ENCODE measurements at places on chromosomes 13 and 19.

- DNase-seq, result no peak
Observed at GRCh38 chr19:3547301-3547731, 8.3 kb downstream of the TEKTIP1 start.

GRCh38 chr19:55179606-55180484 lies at the start of gene SYT5:
TSS of gene SYT5 (minus strand) at chr19:55180289. CDS start at chr19:55179041, 1,248 bp downstream.
- DNase-seq, result peak; percentile 74

DNA sequence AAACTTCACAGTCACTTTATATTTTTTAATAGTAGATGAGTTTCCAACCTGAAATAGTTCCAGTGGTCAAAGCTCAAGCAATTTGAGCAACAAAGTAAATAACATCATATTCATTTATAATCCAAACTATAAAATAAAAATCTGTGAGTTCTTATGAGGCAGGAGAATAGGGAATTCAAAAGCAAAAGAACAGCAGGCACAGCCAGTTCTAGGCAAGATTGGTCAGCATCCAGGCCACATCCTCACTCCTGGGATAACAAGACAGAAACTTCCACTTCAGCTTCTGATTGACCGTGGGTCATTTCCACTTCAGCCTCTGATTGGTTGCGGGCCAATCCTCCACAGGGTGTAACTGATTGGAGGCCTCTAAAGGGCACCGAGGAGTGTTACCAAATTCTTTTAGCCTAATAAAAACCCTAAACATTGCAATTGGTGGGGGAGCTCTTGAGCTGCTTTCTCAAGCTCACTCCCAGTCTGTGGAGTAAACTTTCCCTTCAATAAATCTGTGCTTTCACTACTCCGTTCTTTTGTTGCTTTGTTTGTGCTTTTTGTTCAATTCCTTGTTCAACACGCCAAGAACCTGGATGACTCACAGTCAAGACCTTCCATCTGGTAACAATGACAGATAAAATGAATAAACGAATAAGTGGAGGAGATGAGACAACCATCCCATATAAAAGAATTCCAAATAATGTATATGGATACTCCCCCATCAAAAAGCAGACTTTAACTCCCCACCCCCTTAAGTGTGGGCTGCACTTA lies 42.6 kb upstream of the AMER2 start:
- no peak for DNase-seq

- peak; percentile 18 for DNase-seq
Observed at GRCh38 chr19:18202778-18203407, 949 bp downstream of the RAB3A start.

GRCh38 chr13:51158365-51158764 lies 47.3 kb upstream of the C13orf42 start:
- no peak for DNase-seq

- DNase-seq, result no peak
Observed at GRCh38 chr13:40974460-40975407, 44.4 kb downstream of the ELF1 start.

DNA sequence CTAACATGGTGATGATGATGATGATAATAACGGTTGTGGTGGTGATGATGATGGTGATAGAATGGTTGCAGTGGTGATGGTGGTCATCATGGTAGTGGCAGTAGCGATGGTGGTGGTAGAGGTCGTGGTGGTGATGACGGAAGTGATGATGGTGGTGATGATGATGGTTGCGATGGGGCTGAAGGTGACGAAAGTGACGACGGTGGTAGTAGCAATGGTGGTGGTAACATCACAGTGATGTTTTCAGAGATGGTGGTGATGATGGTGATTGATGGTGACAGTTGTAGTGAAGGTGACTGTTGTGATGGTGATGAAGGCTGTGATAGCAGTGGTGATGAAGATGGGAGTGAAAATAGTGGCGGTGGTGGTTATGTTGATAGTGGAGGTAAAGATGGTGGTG lies 3.6 kb upstream of the ADGRE3 start:
- no peak for DNase-seq

DNA sequence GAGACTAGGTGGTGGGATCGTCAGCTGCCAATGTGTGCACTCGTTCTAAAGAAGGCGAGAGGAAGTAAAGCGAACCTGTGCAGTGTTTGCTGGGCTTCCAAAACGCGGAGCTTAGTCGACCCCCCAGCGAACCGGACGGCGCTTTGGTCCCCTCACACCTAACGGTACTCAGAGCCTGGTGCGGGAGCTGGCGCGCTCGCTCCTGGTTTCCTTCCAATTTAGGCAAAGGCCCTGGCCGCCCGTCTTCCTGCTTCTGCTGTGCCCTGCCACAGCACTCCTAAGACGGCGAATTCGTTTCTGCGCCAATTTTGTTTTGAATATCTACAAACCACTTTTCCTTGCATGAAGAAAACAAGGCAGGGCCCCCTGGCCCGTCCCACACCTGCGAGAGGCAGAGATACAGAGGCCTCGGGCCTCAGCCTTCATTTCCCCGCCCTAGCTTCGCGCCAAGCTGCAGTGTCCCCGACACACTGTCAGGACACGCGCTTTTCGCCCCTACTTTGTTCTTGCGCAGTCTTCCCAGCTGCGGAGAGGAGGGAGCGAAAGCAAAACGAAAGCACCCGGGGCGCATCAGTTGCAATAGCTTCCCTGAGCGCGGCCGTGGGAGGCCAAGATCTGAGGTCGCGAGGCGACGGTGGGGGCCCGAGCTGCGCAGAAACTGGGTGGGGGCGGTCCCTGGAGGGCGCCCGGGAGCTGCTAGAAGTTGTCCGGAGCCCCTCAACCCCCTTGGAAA lies 111.9 kb downstream of the KCNRG start:
- peak; percentile 46 for DNase-seq

- no peak for DNase-seq
Observed at GRCh38 chr19:35713904-35714495, 3.8 kb upstream of the KMT2B start.

- DNase-seq, result no peak
Observed at GRCh38 chr13:50910485-50910805, 854 bp downstream of the RNASEH2B start.

DNA sequence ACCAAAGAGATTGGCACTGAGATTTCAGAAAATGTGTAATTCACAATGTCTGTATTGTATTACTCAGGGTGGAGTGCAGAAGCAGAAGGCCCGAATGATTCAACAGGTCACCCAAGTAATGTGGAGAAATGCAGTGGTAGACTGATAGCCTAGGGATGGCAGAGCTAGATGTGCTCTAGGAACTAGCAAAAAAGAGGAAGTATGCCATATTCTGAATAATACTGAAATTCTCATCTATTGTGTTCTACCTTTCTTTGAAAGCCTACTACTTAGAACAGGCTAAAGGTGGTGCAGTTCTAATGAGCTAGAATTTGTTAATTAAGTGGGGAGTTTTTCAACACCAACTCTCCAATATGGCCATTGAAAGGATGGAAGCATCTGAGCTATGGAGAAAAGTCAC lies 1449.8 kb upstream of the MIR17HG start:
- DNase-seq, result no peak

- DNase-seq, result no peak
Observed at GRCh38 chr19:35299523-35300338, 7.8 kb downstream of the MAG start.

- DNase-seq, result no peak
Observed at GRCh38 chr19:1445932-1446712, 3.8 kb upstream of the APC2 start.

DNA sequence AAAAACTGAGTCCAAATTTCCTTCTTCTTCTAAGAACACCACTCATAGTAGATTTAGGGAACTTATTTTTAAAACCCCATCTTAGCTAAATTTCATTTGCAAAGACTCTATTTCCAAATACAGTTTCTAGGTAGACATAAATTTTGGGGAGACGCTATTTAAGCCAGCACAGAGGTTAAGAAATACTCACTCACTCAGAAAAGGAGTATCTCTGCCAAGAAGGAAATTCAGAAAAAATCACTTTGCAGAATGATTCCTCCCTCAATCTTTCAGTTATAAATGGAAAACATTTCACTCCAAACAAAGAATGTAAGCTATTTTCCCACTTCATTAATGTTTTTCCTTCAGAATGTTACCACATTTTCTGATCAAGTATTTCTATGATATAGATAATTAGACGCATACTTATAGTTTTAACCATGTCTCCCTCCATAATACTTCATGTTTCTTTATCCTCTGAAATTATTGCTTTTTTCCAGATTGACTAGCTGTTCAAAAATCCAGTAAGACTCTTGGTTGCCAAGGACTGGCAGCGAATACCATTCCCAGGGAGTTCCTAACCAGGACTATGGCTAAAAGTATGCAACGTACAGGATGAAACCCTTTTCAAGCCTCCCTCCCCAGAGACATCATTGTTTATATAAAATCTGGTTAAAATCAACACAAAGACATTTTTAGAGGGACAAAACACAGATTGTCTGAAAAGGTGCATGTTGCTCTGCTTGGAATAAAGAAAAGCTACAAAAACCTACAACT lies 52.5 kb upstream of the RXFP2 start:
- DNase-seq, result no peak

GRCh38 chr13:53141336-53141735 lies 112.7 kb downstream of the OLFM4 start:
- DNase-seq, result no peak

DNA sequence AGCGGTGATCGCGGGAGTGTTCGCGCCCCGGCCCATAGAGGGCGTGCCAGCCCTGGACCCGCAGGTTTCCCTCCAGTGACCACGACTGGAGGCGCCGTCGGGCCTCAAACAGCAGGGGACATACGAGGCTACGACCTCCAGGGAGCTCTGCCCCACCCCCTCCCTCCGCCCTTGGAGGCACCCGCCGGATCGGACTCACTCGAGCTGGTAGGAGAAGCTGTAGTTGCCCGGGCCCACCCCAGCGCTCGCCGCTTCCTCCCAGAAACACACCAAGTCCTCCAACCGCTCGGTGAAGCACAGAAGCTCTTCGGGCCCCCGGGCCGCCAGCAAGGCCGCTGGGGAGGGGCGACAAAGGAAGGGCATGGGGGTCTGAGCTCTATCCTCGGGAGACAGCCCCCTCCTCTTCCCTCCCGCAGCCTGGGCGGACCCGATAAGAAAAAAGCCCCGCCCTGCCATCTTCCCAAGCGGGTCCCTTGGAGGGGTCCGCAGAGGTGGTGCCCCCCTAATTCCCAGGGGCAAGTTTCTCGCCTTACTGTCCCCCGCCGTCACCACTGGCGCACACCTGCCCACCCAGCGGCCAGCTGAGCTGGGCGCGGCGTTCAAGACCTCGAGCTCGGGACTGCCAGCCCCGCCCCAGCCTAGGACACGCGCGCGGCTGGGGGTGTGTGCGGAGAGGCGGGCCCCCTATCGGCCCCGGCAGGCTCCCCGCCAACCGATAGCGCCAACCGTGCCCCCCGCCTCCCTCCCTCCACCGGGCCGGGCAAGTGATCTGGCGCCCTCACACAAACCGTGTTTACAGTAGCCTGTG lies 1.0 kb downstream of the EPOR start:
- peak; percentile 57 for DNase-seq

DNA sequence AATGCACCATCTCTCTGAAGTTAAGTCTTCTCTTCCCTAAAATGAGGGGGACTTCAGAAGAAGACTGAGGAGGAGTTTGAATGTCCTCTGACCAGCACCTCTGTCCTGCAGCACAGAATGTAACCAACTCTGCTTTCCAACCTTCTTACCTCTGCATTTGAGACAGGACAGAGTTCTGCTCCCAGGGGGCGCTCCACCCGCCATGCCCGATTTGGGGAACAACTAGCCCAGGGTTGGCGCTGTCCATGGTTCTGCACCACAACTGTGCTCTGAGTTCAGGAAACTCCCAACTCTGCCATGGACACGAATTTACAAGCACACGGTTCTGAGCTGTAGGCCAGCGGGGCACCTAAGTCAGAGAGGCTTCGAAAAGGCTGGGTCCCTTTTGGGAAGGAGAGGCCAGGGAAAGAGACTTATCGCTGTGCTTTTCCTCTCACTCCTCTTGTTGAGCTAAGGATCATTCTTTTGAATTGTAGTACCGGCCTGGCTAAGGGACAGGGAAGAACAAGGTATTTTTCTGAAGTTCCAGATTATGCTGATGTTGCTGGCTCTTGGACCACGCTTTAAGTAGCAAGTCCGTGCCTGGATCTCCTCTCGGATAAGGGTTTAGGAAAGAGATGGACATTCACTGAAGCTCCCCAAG lies 22.2 kb downstream of the SIGLEC5 start:
- peak; percentile 66 for DNase-seq

DNA sequence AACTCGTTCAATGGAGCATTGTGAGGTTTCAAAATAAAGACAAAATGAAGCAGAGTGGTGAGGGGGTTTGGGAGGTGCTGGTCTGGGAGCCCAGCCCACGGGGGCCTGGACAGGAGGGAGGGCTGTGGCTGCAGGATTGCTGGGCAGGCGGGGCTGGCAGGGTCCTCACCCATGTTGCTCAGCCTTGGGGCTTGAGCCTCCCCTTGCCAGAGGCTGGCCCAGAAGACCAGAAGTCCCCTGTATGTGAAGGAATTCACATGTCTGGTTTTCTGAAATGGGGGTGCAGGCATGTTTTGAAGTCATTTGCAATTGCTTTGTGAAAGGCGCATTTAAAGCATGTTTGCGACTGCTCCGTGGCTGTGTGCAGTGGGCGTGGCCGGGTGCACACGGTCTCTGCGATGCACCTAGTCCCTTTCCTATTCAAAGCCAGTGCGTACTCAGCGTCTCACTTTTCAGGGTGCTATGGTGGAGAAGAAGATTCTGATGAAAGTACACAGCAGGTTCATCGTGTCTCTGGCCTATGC lies 2.3 kb downstream of the GRK1 start:
- no peak for DNase-seq

GRCh38 chr13:75362026-75362425 lies 119.9 kb downstream of the TBC1D4 start:
- DNase-seq, result no peak

- DNase-seq, result no peak
Observed at GRCh38 chr19:13823256-13823655, 28.0 kb downstream of the ZSWIM4 start.

GRCh38 chr13:50094615-50095293 lies 79.5 kb downstream of the KCNRG start:
- no peak for DNase-seq

GRCh38 chr19:4639531-4640246 lies 373 bp downstream of the TNFAIP8L1 start:
- no peak for DNase-seq

- no peak for DNase-seq
Observed at GRCh38 chr13:90105276-90105675, 1242.2 kb upstream of the MIR17HG start.

DNA sequence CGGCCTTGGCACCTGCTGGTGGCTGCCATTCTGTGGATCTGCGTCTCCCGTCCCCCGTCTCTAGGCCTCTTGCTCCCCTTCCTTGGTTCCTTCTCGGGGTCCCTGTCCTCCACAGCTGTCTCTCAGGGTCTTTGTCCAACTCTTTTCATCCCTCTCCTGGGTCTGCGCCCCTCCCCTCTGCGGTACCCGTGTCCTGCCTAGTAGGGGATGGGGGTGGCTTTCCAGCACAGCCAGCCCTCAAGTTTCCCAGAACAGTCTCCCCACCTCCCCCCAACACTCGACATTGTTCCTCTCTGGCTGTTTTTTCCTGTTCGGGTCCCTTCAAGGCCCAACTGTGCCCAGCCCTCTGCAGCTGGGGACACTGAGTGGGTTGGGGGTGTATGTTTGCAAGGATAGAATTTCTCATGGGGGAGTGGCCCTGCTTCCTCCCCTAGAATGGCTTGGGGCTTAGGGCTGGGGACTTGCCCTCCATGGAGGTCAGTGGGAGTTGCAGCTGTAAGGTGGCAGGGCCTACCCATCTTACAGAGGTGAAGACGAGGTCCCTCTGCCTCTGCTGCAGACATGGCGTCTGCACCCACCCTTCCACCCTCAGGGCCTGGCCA lies 762 bp upstream of the ADM5 start:
- no peak for DNase-seq

Data from memory B cell (primary cell).